NAMALWA (cell line): ENCODE measurements at places on chromosomes 4 and X.
A peak's percentile ranks its signal among the peaks of the same experiment; 100 is the strongest.

DNA sequence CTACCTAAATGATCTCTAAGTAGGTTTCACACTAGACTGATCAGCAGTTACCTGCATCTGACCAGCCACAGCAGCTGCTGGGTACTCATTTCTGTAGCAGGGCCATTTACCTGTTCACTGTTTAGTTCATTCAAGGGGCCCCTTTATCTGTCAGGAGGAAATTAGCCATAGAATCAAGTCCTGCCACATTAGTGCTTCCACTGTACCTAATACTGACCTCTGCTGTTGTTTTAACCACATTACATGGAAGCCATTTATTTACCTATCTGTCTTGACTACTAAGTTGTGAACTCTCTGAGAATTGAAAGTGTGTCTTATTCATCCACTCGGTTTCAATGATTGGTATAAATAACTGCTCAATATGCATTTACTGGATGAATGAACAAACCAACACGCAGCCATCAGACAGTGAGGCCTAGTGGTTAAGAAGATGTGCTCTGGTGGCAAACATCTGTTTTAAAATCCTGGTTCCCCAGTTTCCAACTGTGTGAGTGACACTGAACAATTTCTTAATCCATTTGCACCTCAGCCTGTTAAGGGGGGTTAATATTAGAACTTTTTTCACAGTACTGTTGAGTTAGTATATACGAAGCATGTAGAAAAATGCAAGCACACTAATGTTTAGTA is 30.0 kb upstream of the ANXA5 start:
- peak; percentile 76 for DNase-seq

- DNase-seq = no peak
Observed at GRCh38 chr4:174279433-174280155, 3.9 kb downstream of the FBXO8 start.

DNA sequence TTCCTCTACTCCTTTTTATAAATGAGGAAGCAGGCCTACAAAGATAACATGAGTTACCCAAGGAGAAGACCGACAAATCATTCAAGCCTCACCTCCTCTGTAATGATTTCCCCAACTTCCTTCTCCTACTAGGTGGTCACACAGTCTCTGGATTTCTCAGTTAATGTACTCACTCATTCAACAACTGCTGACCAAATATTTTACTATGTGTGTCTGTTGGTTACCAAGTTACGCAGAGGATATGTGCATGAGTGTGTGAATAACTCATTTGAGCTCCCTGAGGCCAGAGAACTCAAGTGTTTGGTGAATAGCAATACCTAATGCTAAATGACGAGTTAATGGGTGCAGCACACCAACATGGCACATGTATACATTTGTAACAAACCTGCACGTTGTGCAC is 10.4 kb downstream of the CASK start:
- no peak for DNase-seq

- no peak for DNase-seq
Observed at GRCh38 chrX:151754047-151754429, 19.5 kb downstream of the CNGA2 start.

DNA sequence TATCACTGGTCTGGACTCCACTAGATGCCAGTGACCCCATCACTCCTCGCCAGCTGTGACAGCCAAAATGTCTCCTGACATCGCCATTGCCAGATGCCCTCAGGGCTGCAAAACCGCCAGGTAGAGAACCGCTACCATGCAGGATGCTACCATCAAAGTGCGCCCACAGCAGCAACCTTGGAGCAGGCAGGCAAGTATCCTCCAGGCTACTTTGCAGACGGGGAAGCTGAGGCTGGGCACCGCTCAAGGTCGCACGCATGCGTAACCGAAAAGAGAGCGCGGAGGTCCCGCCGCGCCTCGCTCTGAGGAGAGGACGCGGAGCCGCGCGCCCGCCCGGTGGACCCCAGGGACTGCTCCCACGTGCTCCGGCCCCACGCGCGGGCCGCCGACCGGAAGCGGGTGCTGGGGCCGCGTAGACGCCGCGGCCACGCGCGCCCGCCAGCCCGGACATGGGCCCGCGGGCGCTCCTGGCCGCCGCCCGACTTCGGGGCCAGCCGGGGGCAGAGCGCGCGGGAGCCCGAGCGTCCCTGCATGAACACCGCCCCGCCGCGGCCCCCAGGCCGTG is at the start of gene STS:
Gene STS (plus strand): TSS at position 300 of the 565 bp plus-strand sequence. CDS start 105,488 bp downstream, outside the sequence.
- DNase-seq = peak; percentile 58

DNA sequence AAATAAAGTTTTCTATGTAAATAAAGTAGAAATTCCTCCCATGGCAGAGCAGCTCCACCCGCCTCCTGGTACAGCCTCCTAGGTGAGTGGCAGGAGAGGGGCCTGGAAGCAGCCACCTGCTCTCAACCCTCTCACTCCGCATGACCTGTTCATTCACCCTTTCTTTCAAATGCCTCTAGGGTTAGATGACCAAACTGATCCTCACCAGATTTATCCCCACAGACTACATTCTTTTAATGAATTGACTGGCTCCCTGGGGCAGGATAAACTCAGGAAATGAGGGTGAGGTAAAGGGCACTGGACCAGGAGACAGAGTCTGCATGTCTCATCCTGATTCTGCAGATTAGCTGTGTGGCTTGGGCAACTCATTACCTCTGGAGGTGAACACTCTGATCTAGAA is 32.6 kb upstream of the NKX6-1 start:
- DNase-seq = no peak

GRCh38 chr4:183788308-183788905 is 116.7 kb upstream of the STOX2 start:
- no peak for DNase-seq

GRCh38 chrX:133177202-133177601 is 41.0 kb downstream of the TFDP3 start:
- DNase-seq = no peak

GRCh38 chrX:47815901-47816845 is 20.5 kb upstream of the ZNF81 start:
- no peak for DNase-seq

- no peak for DNase-seq
Observed at GRCh38 chr4:97645071-97645821, 498.0 kb downstream of the STPG2 start.

DNA sequence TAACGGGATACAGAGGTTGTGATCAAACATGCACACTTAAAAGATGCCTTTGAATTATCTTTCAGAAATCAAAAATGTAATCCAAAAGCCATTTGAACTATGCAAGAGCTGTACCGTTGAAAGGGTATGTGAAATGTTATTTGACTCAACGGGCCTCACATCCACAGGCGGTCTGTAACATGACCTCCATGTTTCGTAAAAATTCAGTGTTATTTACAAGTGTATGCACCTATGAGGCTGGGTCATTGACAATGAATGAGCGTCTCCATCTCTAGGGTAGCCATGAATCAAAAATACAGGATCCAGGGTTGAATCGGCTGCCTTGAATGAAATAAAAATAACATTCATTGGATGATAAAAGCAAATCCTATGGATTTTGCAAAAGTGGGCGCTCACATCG is 100.1 kb downstream of the CRLF2 start:
- no peak for DNase-seq

- DNase-seq = no peak
Observed at GRCh38 chr4:170388255-170388654, 298.5 kb upstream of the AADAT start.

DNA sequence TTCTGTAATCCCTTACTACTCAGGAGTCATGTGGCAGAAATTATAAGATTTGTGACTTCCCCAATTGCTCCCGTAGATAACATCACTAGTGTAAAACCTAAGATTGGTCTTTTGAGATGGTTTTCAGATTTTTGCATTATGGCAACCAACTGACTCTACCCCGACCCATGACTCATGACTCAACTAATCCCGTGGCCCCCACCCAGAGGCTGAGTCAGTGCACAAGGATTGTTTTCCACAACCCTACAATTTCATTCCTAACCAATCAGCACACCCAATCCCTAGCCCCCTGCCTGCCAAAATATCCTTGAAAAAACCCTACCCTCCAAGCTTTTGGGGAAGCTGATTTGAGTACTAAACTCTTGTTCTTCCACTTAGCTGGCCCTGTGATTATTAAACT is 109.4 kb upstream of the FAM9C start:
- DNase-seq = no peak
